ENCODE measurements at places on chromosomes 16 and 17.

GRCh38 chr16:51120730-51121347, 30.2 kb downstream of the SALL1 start:
- no peak for DNase-seq

GRCh38 chr16:22928882-22929435, 115.0 kb downstream of the HS3ST2 start:
- no peak for DNase-seq

DNA sequence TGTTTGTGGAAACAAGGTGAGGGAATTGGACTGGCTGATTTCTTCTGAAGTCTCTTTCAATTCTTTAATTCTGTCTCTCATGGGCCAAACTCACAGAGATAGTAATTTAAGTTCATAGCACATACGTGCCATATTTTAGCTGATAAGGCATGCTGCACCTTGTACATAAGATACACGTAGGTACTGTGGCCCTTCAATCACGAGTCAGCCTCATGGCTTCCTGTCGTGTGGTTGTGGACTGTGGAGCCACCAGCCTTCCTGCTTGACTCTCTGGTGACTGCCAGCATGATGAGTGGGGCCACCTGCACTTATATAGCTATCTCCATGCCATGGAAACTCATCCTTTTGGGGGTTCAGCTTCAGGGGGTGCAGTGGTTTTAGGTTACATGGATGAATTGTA, 25.1 kb downstream of the KSR1 start:
- DNase-seq, result peak; percentile 69

- no peak for DNase-seq
Observed at GRCh38 chr17:79027925-79028491, 4.0 kb downstream of the C1QTNF1 start.

DNA sequence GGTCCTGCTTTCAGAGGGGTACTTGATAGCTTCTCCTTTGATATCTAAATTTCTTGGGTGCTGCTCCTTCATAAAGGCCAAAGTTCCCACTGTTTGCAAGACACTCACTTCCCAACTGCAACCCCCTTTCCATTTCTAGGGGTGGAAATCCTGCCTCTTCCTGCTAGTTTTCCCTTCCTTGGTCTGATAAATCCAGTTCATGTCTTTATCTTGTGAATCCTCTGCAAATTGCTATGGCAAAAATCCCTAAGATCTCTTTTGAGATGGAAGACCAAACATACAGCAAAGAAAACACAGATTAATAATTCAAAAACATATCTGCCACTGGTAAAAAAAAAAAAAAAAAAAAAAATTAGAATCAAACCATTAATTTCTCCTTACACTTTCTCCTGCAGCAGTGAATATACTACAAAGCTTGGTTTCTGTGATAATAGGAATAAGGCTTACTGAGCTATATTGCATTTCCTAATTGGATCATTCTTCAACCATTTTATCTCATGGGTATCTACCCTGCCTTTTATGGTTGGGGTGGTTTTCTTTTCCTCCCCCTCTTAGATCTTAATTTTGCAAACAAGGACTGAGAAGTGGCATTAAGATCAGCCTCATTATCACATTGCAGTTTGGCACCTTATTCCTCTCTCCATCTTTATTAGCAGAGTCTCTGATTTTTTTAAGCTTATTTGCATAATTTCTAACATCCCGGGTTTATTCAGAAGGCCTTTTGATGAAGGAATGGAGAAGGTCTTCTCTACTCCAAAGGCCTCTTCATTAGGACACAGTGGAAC, 439.1 kb downstream of the XYLT1 start:
- no peak for DNase-seq

GRCh38 chr17:64186171-64187092, 56.5 kb upstream of the ERN1 start:
- DNase-seq, result no peak

DNA sequence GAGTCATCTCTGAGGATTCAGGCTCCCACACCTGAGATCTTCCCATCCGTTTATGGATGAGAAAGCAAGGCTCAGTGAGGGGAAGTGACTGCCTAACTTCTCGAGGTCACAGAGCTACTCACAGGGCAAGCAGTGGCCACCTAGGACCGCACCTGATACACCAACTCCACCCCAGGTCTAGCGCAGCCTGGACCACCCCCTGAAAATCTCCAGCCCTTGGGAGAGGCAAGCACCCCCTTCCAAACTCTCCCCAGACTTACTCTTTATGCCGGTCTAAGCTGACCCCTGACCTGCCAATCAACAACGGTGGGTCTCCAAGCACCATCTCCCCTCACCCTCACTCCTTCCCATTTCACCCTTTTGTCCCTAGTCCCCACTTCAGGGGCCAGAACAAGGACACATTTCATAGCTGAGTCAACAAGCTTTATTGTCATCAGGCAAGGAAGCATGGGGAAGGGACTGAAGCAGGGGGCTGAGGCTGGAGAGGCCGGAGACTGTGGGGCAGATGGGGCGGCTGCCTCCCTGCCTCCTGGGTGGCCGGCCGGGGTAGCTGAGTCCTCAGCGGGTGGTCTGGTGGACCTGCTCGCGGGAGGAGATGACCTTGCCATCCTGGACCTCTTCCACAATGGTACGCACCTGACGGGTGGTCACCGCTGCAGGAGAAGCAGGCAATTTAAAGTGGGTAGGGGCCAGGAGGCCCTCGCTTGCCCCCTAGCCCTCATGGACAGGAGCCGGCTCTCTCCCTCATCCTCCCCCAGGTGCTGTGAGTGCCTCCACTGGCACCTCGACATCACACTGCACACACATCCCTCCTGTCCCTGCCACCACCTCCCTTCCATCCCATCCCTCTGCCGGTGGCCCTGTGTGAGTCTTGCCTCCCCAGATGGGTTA, 5.1 kb downstream of the KRT17 start:
- DNase-seq, result no peak

DNA sequence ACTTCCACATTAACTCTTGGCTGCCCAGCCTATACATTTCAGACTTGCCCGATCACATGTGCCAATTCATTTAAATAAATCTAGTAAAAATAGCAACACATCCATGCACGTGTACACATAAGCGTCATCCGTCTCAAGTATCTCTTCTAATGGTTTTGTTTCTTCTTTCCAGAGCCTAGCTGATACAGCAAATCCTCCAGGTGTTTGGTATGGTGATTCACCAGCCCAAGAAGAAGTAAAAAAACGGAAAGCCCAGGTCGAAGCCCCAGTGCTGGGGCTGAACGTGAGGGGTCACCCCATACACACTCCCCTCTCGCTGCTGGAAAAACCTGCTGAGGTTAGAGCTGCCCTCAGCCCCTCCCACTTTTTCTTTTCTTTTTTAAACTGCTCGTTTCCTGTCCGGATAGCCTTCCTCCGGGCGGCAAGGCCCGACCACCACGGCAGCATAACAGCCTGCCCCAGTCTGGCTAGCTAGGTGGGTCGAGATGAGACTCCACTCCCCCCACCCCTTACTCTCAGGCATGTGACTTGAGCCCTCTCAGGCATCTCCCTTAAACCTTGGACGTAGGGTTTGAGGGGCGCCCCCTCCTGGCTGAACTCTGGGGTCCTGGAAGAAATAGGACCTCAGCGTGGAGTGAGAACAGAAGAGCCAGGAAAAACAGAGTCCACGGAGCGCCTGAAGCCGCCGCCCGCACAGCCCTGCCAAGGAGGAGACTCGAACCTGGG, 13.9 kb upstream of the OR1F1 start:
- peak; percentile 74 for DNase-seq

- DNase-seq, result no peak
Observed at GRCh38 chr16:15810411-15810810, 46.4 kb downstream of the MYH11 start.

DNA sequence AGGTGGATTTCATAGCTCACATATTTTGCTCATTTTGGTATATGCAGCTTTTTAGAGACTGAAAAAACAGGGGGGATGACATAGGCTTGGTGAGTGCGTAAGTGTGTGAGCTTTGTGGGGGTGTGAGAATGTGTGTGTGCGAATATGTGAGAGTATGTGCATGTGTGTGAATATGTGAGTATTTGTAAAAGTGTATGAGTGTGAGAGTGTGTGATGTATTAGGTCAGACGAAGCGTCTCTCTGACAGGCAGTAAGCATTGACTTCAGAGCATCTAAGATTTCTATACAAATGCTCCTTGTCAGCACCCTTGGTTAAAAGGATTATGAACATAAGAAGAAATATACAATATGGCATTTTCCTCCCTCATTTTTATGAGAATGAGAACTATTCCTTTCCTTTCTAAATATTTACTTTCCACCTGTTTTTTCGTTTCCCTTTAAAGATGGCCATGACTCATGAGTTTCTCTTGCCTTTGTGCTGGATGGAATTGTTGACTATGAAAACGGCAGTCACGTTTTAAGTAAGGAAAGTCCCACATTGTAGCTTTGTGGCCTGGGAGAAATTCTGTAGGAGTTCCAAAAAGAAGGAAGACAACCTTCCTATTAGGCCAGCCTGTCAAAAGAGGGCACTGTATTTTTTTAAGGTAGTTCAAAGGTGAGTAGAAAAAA, 276.4 kb downstream of the FOXL1 start:
- no peak for DNase-seq

GRCh38 chr17:10069301-10069700, 129.1 kb downstream of the GAS7 start:
- no peak for DNase-seq

GRCh38 chr16:69909760-69910159, 41.4 kb upstream of the CLEC18A start:
- DNase-seq, result no peak

DNA sequence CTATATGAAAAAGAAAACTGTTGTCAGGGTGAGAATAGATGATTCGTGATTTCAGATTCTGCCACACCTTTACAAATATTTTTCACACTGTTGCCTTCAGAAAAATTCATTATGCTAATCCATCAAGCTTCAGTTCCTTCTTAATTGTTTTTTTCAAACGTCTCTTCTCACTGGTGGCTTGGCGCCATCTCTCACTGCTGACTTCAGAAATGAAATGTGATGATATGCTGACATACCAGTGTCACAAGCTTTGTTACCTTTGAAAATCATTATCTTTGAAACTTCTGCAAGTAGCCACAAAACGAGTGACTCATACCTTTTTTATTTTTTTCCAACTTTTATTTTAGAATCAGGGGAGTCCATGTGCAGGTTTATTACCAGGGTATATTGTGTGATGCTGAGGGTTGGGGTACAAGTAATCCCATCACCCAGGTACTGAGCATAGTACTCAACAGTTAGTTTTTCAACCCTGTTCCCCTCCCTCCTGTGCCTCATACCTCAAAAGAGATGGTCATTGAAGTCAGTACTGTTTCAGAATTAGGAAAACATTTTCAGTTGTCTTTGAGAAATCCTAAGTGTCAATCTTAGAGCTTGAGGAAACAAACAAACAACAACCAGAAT, 14.0 kb upstream of the KRT222 start:
- DNase-seq, result no peak

DNA sequence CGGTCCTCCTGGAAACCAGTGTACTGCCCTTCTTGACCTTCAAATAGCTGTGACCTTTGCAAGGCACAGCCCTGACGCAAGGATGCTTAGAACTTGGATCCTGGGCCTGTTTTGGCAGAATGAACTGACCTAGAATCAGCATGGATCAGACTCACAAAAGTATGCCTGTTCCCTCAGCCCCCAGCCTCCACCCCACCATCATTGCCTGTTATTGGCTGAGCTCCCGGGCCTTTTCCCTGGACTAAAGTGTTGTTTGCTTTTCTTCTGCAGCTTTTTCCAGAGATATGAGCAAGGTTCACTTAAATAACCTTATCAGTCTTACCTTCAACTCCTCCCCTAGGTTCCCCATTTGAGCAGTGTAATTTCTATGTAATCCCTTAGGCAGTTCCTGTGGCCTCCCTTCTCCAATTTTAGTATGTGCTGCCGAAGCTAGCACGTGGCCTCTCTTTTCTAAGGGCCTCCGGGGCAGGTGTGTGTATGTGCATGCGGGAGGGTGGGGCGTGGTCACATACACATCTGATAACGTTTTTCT, 347.4 kb downstream of the MAF start:
- DNase-seq, result no peak

GRCh38 chr17:76523084-76524037, 14.1 kb downstream of the CYGB start:
- peak; percentile 69 for DNase-seq

DNA sequence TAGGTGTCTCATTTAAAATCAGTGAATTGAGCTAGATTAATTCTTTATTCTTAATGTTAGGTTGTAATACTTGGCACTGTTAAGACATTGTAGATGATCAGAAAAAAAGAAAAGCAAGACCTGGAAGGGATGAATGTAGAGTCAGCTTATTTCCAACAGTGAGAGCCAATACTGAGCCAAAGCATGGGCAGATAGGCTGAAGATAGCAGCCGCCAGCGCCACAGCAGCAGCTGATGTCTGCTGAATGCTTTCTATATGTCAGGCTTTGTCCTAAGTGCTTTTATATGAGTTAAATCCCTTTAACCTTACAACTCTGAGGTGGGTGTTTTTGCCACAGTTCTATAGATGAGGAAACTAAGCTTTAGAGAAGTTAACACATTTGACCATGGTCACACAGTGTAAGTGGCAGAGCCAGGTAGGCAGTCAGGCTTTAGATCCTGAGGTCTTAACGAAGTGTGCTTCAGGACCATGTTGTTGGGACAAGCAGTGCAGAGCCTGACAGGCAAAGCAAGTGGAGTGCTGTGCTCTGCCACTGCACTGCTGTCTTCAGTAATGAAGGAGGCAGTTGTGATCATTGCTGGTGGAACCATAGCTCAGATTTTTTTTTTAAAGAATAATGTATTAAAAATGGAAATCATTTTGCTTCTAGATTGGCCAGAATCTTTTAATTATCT, 25.9 kb downstream of the TNRC6A start:
- peak; percentile 38 for DNase-seq

DNA sequence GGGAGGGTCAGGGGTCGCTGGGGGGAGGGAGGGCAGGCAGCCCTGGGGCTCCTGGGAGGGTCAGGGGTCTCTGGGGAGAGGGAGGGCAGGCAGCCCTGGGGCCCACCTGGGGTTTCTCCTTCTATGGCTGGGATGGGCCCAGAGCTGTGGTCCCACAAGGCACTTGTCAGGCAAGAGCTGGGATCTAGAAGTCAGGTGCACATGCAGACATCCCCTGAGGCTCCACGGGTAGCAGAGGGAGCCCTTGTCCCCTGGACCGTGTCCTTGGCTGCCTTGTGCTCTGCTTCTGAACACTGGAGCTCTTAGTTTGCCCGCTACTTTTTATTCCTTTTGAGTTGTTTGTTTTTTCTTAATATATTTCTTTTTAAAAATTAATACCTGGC, 1.8 kb downstream of the TUBB3 start:
- DNase-seq, result no peak

DNA sequence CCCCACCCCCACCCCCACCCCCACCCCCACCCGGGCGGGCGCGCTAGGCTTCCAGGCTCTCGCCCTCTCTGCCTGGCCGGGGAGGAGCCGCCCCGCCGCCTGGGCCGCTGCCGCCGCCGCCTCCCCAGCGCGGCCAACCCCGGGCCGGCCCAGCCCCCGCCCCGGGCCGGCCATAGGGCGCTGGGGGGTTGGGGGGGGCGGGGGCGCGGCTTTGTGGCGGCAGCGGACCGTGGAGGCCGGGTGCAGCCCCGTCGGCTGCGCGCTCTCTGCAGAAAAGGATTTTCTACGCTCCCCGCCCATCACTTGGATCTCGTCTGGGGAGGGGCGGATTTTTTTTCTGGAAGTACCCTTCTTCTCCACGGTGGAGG, 230.9 kb downstream of the MRTFB start:
- DNase-seq, result peak; percentile 73

- no peak for DNase-seq
Observed at GRCh38 chr17:29146369-29146972, 33.7 kb downstream of the MYO18A start.

GRCh38 chr17:2087597-2088211, 32.8 kb downstream of the HIC1 start:
- DNase-seq, result peak; percentile 77

Measured in hematopoietic multipotent progenitor cell treated with erythropoietin and hydrocortisone succinate and interleukin-3 and kit ligand, for 6 days (in vitro differentiated cells).